ENCODE measurements at places on chromosomes 13 and 19. TPM values are rescaled to one million over a fixed set of nuclear protein-coding genes. Genes with fewer than 3 reads are reported as not detected.

GRCh38 chr19:13538601-13539253, 32.4 kb upstream of the CACNA1A start:
- DNase-seq = no peak

GRCh38 chr13:44299152-44299943, 74.3 kb upstream of the SERP2 start:
- no peak for DNase-seq

- no peak for DNase-seq
Measured at GRCh38 chr19:55094456-55095259, 19.0 kb downstream of the EPS8L1 start.

DNA sequence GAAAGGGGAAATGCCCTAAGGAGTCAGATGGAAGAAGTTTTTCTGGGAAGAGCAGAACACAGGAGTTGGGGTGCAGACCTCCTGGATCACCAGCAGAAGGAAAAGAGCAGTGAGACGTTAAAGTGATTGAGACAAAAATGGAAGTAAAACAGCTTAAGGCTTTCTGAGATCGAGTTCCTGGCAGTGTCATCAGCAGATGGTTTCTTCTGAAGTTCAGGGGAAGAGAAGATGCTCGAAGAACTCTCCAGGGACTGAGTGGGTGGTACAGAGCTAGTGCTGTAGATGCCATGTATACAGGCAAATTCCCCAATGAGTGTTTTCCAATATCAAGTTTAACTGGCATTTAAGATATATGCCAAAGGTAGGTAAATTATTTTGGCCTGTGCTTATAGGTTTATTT, 272.2 kb upstream of the KLF12 start:
- no peak for DNase-seq

- no peak for DNase-seq
Measured at GRCh38 chr13:37366044-37366770, 232.4 kb downstream of the POSTN start.

- no peak for DNase-seq
Measured at GRCh38 chr19:28889941-28890670, 322.8 kb downstream of the UQCRFS1 start.

GRCh38 chr19:18672606-18673337, 10.7 kb upstream of the CRTC1 start:
- no peak for DNase-seq

DNA sequence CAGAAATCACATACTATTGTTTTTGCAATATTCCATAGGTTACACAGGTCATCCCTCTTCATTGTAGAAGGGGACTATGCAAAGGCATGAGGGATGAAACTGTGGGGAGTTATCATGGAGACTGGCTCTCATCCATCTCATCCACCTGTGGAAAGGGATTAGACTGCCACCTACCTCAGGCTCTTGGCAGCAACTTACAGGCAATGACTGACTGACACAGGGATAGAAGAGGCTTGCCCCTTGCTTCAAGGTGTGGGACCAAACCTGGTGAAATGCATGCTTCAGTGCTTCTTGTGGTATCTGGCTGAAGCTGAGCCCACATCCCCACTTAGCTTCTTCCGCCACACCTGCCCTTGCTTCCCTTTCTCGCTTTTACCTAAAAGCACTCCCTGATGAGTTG, 341.3 kb downstream of the GPC5 start:
- no peak for DNase-seq

Gene COL4A1
- 423 TPM for total RNA-seq

Gene FCGBP
- total RNA-seq = 83.1 TPM

Gene ONECUT3
- total RNA-seq = not detected

Gene EMP3
- 119 TPM for total RNA-seq

Gene ANKLE1
- total RNA-seq = 1.7 TPM

Gene LYPD3
- total RNA-seq = 1.6 TPM

Gene HSPB6
- 79.7 TPM for total RNA-seq

Gene MBD3L5
- not detected for total RNA-seq

Measured in sciatic nerve (tissue), 2 donors.